ENCODE measurements at places on chromosomes 12 and 14.
A peak's percentile ranks its signal among the peaks of the same experiment; 100 is the strongest.

DNA sequence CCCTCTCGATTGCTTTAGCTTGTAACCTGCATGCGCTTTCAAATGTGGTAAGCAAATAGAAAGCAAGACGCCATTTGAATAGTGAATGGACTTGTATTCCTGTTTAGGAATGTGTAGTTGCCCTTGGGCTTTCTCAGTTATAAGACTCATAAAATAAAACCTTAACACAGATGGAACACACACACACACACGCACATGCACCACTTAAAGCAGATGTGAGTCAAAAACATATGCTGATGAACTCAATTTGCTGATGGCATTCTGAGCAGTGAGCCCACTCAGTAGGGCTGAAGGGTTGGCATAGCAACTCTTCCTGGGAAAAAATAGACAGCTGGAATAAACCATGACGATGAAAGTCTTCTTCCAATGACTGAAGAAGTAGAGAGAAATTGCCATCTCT is 360.5 kb downstream of the APAF1 start:
- DNase-seq = no peak

DNA sequence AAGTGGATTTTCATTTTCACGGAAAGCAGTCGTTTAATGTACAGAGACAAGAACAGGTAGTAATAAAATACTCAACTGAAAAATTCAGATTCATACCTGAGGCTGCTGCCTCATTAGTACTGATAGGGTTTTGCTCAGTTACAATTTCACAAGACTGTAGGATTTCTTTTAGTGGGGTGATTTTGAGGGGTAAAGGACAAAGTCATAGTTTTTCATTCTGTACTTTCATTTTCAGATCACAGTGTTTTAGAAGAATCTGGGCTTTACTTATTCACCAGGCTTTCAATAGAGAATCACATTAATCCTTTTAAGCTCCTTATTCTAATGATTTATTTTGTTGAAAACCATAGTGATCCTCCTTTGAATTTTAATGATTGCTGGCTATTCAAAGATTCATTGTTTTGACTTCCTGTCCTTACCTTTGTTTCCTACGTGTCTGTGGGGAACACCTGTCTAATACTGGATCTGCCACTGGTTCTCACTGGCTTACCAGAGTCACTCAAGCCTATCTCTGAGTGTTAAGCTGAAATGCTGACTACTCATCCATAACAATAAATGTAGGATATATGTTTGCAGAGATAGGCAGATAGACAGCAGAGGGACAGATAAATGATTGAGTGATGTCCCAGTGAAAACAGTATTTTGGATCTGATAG is 243.8 kb upstream of the NPAS3 start:
- no peak for DNase-seq

GRCh38 chr12:80264891-80265290 is 165.6 kb downstream of the OTOGL start:
- no peak for DNase-seq

- peak; percentile 51 for DNase-seq
Observed at GRCh38 chr14:39023939-39024871, 78.8 kb downstream of the SEC23A start.

GRCh38 chr14:34184126-34184525 is 233.3 kb upstream of the EGLN3 start:
- no peak for DNase-seq

GRCh38 chr14:33556382-33557121 is 394.3 kb downstream of the EGLN3 start:
- no peak for DNase-seq

DNA sequence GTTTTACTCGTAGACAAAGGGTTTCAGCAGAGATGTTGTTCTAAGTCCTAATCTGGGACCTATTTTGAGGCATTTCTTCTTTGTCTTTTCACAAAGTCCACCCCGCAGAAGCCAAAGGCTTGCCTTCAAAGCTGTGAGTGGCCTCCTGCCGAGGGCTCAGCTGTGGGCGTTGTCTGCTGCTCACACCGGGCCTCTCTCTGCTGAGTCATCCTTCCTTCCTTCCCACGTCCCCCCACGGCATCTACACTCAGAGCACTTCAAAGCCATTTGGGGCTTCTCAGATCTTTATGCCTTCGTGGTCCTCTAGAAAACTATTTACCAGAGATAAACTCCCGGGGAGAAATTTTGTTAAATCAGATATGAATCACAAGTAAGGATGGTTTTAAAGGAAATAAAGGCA is 115.9 kb upstream of the TMPO start:
- DNase-seq = peak; percentile 40

DNA sequence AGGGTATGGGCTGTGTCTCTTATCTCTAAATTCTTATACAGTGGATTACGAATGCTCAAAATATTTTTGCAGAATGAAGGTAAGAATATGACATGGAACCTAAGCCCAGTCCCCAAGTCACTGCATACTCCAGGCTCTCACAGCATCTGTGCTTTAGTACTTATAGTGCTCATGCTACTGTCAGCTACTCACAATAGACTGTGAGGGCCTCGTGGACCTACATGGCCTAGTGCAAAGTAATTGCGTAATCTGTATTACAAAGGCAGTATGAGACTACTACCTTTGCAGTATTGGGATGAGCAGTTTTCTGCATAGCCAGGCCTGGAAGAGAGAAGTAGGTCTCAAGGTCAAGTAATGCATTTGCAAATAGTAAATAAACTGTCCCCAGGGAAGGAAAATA is 27.9 kb downstream of the VWF start:
- DNase-seq = no peak

- peak; percentile 67 for DNase-seq
Observed at GRCh38 chr14:104795781-104796686, 486 bp upstream of the AKT1 start.

- no peak for DNase-seq
Observed at GRCh38 chr12:72872238-72872887, 600.2 kb downstream of the TRHDE start.

GRCh38 chr14:93975791-93976476 is 436 bp downstream of the ASB2 start:
- DNase-seq = no peak

DNA sequence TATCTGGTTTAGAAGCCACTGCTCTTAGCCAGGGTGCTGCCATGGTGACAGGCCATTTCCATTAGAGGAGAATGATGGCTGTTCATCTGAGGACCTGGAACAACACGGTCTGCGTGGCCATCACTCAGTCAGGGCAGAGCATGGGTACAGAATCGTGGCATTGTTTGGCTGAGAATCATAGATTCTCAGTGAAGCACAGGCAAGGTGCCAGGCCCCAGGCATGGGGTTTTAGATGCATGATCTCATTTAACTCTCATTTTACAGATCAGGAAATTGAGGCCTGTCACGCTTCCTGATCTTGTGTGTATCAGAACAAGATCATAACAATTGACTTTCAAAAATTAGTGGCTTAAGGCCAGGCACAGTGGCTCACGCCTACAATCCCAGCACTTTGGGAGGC is 26.8 kb upstream of the IRF2BPL start:
- no peak for DNase-seq

DNA sequence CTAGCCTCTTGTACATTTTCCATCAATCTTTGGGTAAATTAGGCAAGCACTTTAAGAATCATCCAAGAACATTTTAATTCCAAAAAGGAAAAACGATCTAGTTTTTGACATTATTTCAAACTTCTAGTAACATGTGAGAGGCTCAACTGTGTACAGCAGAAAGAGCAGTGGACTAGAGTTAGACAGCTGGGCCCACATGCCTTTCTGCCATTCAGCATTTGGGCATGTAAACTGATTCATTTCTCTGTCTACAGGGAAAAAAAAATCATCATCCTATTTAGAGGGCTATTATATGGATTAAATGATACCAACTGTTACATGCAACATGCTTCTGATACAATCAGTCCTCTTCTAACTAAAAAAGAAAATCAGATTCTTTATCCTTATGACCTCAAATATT is 17.7 kb downstream of the ATP2B1 start:
- peak; percentile 23 for DNase-seq

DNA sequence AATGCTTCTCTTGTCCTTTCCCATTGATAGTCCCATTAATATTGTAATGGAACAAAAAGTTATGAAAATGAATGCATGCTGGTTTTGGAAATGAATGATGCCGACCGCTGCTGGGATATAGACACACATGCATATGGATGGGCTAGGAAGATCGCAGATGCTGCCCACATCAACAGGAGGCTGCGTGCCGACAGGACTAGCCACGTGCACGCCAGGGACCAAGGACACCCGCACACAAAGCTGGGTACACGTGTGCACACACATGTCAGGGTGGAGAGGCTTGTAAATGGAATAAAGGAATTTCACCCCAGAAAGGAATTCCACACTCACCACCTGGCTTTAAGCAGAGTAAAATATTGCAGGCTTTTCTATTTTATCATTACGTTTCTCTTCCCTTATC is 153.8 kb upstream of the VASH1 start:
- no peak for DNase-seq

- DNase-seq = no peak
Observed at GRCh38 chr14:55317542-55318306, 46.5 kb downstream of the FBXO34 start.

DNA sequence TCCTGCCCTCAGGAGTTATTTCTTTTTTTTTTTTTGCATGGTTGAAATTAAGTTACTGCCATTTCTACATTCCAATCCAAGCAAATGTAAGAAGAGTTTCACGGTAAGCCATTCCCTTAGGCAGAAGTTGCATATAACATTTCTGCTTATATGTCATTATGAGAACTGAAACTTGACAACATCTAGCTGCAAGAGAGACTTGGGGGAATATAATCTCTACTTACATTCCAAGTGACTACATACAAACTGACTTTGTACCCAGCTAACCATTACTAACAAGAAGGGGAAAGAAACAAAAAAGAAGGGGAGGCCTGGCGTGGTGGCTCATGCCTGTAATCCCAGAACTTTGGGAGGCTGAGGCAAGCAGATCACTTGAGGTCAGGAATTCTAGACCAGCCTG is 7.3 kb upstream of the RESF1 start:
- DNase-seq = no peak

DNA sequence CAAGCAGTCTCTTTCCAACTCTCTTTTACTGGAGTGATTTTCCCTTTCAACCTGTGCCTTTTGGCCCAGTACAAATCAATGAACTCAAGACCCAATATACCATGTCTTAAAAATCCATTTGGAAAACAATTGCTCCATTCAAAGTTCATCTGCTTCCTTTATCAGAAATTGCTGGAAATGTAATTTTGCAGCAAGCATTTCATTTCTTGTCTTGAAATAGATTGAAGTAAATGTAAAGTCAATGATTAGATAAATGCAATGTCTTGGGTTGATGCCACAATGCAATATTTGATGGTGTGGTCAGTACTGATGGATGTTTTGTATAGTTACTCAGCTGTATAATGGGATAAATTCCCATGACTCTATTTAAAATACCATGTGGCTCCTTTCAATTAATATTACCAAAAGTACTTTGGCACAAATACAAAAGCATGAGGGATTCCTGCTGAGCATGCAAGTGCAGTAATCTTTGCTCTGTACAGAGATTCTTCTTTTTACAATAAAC is 707.7 kb upstream of the NOVA1 start:
- no peak for DNase-seq

DNA sequence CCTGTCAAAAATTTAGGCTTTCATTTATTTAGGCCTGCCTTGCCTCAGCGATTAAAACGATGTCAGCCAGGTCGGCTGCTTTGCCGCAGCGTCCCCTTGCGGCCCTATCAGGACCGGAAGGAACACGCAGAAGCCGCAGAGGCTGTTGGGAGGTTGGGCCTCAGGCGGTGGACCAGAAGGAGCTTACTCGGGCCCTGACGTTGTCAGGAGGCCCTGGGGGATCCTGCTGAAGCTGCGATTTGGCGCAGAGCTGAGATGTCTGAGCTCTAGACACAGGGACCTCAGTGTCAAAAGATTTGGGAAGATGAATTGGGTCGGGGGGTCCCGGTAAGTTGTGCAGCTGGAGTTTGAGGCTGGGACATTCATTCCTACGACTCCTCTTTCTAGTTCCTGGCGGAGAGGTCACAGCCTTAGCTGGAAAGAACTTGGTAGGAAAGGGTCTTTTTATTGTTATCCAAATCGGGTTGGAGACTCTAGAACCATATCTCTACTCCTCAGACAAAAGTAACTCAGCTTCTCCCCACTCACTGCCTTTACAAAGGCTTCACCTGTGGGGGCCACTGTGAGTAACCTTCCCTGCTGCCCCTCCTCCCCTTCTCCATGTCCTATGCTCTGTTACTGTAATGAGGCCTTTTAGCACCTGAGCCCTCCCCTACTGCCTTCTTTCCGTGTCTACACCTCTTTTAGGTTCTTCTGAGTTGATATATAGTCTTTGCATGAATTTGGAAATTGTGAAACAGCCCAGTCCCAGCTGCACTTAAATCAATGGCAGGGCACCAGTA is 6.6 kb upstream of the ABCD2 start:
- no peak for DNase-seq

GRCh38 chr12:113302466-113302865 is 32.4 kb downstream of the SLC8B1 start:
- DNase-seq = no peak

DNA sequence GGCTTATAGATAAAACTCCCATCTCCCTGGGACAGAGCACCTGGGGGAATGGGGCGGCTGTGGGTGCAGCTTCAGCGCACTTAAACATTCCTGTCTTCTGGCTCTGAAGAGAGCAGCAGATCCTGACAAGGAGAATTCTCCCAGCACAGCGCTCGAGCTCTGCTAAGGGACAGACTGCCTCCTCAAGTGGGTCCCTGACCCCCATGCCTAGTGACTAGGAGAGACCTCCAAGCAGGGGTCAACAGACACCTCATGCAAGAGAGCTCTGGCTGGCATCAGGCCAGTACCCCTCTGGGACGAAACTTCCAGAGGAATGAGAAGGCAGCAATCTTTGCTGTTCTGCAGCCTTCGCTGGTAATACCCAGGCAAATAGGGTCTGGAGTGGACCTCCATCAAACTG is 28.1 kb upstream of the CD163L1 start:
- DNase-seq = no peak

DNA sequence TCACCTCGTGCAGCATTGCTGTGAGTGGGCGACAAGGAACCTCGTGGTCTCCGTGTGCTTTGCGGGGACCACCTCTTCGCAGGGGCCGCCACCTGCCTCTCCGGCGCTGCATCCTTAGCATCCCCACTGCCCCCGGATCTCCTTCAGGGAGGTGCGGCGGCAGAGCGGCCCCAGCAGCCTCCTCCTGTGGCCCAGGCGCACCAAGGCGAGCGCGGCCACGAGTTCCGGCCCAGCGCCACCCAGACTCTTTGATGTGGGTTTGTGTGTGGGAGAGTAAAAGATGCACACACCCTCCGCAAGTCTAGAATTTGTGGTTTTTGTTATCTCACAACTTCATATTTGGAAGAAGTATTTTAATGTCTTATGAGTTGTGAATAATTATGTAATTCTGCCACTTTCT is 118.8 kb upstream of the DIO3 start:
- DNase-seq = no peak

- no peak for DNase-seq
Observed at GRCh38 chr12:100075598-100075997, 67.1 kb downstream of the BLTP3B start.

- DNase-seq = no peak
Observed at GRCh38 chr12:13149411-13149810, 45.9 kb upstream of the GSG1 start.

GRCh38 chr12:9829982-9830381 is 2.7 kb downstream of the KLRF1 start:
- no peak for DNase-seq

GRCh38 chr12:51893786-51894185 is 5.9 kb downstream of the ANKRD33 start:
- no peak for DNase-seq

Data from eye (tissue), 1 donor.